ENCODE measurements at places on chromosomes 16 and 17.

DNA sequence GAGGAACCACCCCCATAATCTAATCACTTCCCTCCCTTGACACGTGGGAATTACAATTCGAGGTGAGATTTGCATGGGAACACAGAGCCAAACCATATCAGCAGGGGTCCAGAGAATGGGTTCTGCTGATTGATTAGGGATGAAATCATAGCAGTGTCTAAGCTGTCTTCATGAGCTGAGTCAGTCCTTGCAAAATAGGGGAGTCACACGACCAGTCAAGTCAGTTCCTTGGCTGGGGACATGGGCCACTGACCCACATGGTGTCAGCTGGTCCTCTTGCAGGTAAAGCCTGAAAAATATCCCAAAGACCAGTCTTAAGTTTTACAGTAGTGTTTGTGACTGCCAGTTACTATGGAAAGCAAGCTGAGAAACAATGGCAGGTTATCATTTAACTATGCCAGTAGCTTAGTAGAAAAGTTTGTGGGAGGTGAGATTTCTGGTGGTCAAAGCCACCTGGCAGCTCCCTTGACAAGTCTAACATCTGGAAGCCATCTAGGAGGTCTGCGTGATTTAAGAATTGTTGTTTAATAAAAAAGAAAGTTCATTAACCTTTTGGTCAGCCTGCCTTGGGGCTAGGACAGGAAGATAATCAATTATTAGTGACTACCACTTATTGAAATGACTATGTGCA is 15.7 kb upstream of the ATF7IP2 start:
- no peak for DNase-seq

DNA sequence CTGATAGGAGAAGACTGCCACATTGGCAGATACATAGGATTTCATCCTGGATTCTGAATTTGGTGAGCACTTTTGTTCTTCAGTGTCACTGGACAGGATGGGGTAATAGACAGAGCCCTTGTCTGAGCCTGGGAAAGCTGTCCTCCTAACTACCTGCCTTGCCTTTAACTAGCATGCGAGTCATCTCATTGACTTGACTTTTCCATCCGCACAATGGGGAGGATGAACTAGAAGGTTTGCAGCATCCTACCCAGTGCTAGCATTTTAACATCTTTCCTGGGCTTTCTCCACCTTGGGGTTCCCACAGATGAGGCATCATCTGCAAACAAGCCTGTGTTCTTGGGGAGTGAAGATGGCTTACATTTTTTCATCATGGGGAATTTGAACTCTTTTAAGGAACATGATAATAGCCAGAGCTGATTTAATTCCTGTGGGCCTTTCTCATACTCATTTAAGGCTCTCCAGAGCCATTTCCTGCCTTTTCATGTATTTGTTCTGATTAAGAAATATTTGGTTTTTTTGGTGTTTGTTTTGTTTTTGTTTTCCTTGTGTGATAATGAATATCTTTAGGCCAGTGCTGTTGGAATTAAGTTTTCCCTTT is 139.5 kb downstream of the MSI2 start:
- no peak for DNase-seq

DNA sequence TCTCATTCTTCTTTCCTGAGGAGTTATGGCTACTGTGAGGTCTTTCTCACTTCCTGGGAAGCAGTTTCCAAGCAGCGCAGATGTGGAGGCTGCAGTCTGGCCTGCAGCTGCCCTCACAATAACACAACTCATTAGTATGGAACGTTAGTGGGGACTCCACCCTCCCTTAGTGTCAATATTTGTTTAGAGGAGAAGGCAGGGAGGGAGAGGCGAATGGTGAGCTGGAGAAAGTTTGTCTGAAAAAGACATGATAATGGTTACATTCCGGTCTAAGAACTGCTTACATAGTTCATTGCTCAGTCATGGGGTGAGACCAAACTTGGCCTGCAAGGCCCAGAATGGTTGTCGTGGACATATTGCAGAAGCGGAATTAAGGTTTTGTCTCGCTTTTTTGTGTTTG is 170.2 kb downstream of the HS3ST3B1 start:
- no peak for DNase-seq

DNA sequence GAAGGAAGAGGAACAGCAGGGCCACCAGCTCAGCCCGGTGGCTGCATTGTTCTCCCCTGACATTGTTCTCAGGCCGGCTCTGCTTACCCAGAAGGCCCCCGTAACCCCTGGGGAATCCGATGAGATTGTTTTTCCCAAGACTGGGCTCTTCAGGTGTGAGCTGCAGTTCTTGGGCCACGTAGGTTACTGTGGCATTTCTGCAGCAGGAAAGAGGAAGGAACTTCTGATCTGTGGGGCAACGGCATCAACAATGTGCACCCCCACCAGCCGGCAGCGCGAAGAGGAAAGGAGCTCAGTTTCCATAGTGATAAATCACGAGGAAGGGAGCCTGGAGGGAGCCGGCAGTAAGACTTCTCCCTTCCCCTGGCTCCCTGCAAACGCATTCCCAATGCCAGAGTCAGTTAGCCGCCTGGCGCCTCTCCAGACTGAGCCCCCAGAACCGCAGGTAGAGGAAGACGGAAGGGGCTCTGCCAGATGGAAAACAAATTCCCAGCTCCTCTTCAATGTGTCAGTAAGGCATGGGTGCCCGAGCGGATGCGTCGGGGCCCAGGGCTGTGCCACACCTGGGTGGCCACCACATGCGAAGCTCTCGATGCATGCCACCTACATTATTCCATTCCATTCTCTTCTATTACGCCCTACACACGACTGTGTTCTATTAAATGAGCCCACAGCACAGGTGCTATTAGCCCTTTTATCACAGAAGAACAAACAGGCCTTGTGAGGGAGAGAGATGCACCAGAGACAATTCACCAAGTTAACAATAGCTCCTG is 21.5 kb upstream of the PECAM1 start:
- DNase-seq, result peak; percentile 67

DNA sequence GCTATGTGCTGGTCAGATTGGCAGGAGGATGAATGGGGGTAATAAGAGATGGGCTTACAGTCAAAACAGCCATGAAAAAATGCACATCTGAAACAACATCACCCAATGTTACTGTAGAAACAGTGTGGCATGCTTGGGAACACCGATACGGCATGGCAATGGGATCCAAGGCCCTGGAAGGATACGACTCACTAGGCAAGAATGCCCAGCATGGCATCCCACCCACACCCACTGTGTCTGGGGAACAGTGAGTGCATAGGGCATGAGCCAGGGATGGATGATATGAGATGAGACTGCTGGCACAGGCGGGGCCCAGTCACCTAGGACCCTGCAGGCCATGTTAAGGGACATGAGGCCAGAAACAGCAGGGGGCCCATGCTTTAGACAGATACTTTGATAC is 11.5 kb downstream of the TRIM25 start:
- no peak for DNase-seq

GRCh38 chr17:74408262-74408661 is 23.6 kb upstream of the GPRC5C start:
- DNase-seq, result no peak

- no peak for DNase-seq
Measured at GRCh38 chr17:81523402-81524038, 4.7 kb upstream of the FSCN2 start.

DNA sequence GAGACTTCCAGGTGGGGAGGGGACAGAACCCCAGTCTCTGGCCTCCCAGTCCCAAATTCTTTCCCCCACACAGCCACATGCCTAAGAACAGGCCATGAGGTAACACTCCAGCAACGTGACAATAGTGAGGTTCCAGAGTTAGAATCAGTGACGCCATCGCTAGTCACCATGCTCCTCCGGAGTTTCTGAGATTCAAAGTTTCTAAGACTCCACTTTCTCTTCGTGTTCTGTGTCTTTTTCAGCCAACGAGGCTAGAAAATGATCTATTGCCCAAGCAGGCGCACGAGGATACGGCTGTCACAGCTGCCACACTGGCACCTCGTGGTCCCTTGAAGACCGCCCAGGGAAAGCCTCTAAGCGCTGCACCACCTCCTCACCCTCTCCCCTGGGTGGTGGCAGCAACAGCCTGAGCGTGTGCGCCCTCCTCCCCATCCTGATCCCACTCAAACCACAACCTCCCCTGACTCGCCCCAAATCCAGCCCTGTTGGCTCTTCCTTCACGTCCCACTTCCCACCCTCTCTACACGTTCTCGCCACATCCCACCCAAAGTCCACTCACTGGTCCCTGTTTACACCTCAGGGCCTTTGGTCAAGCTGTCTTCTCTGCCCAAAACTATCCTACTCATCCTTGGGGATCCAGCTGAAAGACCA is 1.0 kb downstream of the MCRIP1 start:
- no peak for DNase-seq

- DNase-seq, result no peak
Measured at GRCh38 chr17:2197271-2197670, 106.3 kb downstream of the SMG6 start.

- no peak for DNase-seq
Measured at GRCh38 chr16:64968539-64968938, 153.3 kb downstream of the CDH11 start.

- DNase-seq, result no peak
Measured at GRCh38 chr17:71392715-71393567, 727.9 kb upstream of the SOX9 start.

GRCh38 chr16:57043248-57043647 is 49.1 kb upstream of the CPNE2 start:
- DNase-seq, result no peak

- DNase-seq, result no peak
Measured at GRCh38 chr17:79781736-79782575, 4.0 kb downstream of the CBX2 start.

- DNase-seq, result no peak
Measured at GRCh38 chr16:20850981-20851380, 44.7 kb downstream of the REXO5 start.

Measured in cerebellar cortex (tissue), 1 donor.